ENCODE measurements at places on chromosomes 4 and X.

DNA sequence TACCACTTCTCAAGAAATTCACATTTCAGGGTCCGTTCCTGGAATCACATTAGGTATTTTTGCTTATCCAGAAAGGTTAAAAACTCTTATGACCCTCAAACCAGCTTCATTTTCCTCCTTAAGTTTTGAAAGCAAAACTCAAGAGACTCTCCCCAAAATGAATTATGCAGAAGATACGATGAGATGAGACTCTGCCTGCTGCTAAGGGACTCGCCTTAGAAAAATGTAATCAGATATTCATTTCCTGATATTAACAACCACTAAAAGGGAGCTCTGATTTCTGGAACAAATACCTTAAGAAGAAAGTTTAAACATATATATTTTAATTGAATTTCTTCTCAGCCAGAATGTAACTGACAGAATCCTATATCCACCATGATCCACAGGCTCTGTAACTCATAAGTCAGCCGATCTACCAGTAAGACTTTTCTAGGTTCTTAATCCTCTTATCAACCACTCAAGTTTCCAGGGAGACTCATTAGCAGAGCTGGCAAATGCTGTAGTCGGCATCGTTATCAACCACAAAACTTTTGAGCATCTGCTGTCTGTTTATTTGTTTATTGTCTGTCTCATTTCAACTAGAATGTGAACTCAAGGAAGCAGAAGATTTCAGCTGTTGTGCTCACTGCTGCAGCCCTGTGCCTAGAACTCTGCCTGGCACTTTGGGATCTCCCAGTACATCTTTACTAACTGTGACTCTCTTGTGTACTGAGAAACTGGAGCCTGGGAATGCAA lies 112.5 kb downstream of the LDB2 start:
- DNase-seq: no peak

GRCh38 chr4:94359838-94360237 lies 17.2 kb upstream of the HPGDS start:
- DNase-seq: no peak

DNA sequence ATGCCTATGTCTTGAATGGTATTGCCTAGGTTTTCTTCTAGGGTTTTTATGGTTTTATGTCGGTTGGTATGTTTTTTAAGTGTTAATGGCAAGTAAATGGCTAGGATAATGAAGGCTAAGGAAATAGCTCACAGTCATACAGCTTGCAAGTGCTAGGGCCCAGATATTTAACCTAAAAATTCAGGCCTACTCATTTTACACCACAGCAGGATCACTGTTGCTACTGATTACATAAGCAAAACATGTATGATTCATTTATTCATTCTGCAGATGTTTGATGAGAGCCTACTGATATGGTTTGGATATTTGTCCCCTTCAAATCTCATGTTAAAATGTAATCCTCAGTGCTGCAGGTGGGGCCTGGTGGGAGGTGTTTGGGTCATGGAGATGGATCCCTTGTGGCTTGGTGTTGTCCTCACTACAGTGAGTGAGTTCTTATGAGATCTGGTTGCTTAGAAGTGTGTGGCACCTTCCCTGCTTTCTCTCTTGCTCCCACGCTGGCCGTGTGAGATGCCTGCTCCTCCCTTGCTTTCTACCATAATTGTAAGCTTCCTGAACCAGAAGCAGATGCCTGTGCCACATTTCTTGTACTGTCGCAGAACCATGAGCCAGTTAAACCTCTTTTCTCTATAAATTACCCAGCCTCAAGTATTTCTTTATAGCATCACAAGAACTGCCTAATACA lies 175.5 kb downstream of the MAPK10 start:
- no peak for DNase-seq

DNA sequence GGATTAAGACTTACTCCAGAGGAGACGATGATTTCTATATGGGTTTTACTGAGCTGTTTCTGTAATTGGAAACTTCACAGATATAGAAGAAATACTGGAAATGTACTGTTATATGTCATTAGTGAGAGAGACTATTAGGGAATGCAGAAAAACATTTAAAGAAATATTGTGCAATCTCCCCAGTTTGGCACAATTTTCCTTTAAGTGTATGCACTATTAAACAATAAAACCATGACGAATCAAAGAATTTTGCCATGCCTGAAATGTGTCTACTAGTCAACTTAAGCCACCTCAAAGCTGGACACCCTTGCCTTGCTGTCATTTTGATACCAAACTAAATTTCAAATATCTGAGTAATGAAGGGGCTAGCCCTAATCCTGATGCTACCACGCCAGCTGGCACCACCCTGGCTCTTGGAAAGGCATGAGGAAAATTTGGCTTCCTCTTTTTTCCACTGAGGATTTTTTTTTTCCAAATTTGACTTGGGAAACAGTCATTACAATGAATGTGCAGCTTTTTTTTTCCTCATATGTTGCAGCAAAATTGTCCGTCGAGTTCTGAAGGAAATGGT lies 36.1 kb downstream of the MTTP start:
- DNase-seq: no peak

- no peak for DNase-seq
These were observed 246.8 kb downstream of the SNCA start for GRCh38 chr4:89590128-89590527.

- DNase-seq: no peak
These were observed 116.1 kb upstream of the ARHGAP24 start for GRCh38 chr4:85358831-85359230.

- DNase-seq: no peak
These were observed 411.5 kb downstream of the IQCM start for GRCh38 chr4:149404143-149404542.

DNA sequence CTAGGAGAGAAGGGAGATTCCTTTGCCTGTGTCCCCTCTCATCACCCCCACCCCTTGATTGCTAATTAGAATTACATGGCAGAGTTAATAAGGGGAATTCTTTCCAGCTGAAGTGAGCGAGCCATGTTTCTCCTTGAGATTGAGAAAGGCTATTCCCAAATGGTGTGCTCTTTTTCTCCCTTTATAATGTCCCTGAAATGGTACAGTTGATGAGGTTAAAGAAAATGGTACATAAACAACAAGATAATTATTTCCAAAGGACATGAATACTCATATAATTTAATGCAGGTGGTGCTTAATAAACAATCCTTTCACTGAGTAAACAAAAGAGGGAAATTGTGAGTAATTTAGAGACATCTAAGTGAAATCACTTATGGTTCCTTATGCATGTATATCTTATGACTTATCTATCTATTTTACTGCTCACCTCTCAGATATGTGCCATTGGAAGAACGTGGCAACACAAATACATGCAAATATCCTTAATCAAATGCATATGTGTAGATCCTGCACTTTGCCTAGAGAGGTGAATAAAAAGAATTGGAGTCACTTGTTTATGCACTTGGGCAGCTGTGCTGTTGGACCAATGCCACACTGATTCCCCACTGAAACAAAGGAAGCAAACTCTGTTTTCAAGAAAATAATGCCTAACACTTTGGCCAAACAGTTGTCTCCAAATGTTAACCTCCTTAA lies 106.6 kb upstream of the WDR44 start:
- DNase-seq: no peak

DNA sequence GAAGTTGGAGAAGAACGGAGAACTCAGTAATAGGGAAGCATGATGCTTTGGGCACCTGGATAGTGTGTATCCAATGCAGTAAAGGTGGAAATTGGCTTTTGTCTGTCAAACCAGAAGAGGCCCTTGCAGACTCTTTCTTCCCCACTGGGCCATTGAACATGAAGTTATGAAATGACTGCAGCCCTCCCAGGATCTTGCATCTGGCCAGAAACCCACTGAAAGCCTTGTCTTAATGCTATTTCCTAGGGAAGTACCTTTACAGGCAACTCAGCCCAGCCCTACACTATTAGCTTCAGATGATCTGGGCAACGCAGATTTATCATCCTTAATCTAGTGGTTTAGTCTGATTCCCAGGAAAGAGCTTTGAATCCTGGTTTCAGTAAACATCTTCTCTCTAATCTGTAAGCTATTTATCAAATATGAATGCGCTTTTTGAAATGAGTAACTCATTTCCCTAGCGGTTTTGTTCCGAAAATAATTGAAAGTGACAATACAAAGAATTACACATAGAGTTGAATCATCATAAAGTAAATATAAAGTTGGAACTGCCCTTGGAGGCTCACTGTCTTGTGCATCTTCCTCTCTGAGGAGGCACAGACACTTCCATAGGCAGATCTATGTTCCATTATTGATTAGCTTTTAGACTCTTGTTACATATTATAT lies 464.1 kb downstream of the IDS start:
- DNase-seq: no peak

DNA sequence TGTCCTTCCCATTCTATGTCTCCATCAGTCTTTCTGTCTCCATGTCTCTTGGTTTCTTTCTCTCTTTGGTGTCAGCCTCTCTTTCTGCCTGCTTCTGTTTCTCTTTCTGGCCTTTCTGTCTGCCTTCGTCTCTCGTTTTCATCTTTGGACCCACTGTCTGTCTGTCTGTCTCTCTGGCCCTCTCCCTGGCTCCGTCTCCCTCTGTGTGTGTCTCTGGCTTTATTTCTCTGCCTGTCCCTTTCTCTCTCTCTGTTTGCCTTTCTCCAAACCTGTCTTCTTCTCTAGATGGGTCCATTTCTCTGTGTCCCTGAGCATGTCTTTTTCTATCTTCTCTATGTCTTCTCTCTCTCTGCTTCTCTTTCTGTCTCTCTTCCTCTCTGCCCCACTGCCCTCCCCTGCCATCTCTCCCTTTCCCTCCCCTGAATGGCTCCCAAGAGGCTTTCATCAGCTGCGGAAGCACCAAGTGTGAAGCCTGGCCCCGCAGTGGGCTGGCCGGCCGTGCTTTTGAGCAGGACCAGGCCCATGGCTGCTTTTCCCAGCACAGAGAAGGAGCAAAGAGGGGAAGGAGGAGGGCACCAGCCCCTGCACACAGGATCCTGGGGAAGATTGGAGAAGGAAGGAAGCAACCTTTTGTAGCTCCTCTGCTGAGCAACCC lies 57.4 kb downstream of the PJA1 start:
- DNase-seq: no peak

- DNase-seq: no peak
These were observed 44.4 kb downstream of the RAP1GDS1 start for GRCh38 chr4:98305576-98305975.

GRCh38 chr4:76723373-76723772 lies 174.6 kb downstream of the SOWAHB start:
- DNase-seq: no peak

DNA sequence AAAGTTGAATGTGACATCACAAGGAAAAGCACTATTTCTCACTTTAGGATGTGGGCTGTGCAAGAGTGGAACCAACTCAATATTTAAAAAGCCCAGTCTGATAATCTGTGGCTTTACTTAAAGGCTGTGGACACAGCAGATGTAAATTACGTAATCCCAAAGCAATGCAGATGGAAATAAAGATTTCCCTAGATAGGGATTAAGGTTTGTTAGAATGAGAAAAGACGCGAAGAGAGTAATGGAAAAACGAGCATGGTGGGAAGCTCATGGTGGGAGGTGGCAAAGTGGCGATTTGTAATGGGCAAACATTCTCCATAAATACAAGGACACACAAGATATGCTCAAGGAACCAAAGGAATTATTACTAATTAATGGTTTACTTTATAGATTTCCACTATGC lies 985.5 kb downstream of the FSTL5 start:
- no peak for DNase-seq

- no peak for DNase-seq
These were observed 32.7 kb upstream of the NKRF start for GRCh38 chrX:119638725-119639471.

- no peak for DNase-seq
These were observed 1487.7 kb upstream of the ADGRL3 start for GRCh38 chr4:59712470-59712869.

GRCh38 chr4:142845293-142846107 lies 601 bp downstream of the INPP4B start:
- no peak for DNase-seq

- no peak for DNase-seq
These were observed 112.6 kb upstream of the MAPK10 start for GRCh38 chr4:86472377-86473019.

- DNase-seq: no peak
These were observed 663.9 kb downstream of the STPG2 start for GRCh38 chr4:97479388-97479787.

DNA sequence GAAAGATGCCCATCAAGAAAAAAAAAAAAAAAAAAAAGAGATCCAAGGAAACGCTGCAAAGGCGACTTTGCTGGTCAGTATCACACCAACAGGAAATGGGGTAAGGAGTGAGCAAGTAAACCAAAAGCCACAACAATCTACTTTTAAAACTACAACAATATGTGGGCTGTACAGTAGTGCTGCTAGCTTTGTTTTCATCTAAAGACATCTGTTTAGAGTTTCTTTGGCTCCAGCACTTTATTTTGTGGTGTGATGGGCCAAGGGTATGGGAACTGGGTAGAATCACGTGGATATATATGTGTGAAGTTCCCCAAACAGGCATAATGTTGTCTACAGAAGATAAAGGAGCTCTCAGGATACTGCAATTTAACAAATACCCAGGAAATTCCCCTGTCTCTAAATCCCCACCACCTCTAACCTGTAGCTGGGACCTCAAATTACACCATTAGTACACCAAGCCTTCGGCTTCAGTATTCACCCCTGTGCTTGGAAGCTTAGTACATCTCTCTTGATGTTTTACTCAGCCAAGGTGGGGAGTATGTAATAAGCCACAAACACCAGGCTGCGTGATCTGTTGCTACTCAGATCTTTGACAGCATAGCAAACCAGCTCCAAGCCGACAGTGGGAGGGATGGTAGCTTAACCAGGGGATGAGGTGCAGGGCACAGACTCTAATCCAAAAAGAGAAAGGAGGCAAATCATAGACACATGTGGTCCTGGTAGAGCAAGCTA lies 207.9 kb downstream of the HS6ST2 start:
- no peak for DNase-seq

GRCh38 chr4:1300466-1301455 lies 11.1 kb downstream of the MAEA start:
- DNase-seq: no peak

DNA sequence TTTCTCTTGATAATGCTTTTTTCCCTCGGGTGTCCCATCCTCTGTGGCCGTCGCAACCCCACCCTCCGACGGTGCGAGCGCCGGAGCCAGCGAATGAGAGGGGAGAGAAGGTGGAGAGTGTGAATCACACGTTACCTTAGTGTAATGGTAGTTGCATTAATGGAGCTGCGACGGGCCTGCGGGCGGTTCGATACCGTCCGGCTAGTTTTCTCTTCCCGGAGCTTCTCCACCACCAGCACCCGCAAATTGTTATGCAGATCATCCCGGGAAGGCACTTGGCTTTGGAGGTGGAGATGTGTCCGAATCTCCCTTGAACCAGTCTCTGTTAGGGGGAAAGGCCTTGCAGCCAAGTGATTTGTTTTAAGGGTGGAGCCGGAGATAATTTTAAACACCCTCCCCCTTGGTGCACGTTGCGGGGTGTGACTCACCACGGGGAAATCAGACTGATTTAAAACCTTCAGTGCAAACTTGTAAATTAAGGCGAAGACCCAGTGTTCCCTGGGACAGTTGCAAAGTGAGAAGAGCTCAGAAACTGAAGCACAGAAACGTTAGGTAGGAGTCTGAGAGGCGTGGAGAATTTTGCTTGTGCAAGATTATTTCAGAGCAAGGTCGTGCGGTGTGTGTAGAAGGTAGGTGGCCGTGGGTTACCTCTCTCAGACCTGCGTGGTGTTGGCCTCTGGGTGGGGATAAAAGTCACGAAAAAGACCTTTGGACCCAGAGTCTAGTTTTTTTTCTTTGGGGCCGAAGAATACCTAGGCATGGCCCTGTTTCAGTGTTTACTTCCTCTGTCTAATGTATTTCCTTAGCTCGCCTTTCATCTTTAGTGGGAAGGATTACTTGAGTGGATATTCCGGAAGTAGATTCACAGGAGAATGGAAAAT lies 1.3 kb downstream of the AFF1 start:
- DNase-seq: peak; percentile 77

All from activated CD4-positive, alpha-beta T cell treated with anti-CD3 and anti-CD28 coated beads, Interleukin-2, amount 50 U/mL, for 4 hours (primary cell).